ENCODE measurements at places on chromosomes 7 and 10.

- DNase-seq = no peak
These were observed 49.6 kb upstream of the CAV2 start for GRCh38 chr7:116449950-116450349.

GRCh38 chr7:123788584-123788983, 39.8 kb upstream of the WASL start:
- no peak for DNase-seq

DNA sequence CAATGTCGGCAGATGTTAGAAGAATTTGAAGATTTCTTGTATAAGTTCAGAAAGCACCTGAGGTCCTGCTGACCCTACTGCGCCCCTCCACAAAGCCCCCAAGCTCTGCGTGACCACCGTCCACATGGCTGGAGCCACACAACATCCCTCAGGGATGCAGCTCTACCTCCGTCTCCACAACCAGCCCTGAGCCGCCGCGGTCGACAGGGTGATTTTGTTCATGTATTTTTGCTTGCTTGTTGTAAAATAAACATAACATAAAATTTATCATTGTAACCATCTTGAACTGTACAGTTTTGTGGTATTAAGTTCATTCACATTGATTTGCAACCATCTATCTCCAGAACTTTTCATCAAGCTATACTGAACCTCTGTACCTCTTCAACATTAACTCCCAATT, 50.5 kb downstream of the CPXM2 start:
- no peak for DNase-seq

GRCh38 chr7:5567790-5568189, 144.2 kb upstream of the TNRC18 start:
- no peak for DNase-seq

- no peak for DNase-seq
These were observed 798.3 kb downstream of the KCNMA1 start for GRCh38 chr10:76839276-76839675.

DNA sequence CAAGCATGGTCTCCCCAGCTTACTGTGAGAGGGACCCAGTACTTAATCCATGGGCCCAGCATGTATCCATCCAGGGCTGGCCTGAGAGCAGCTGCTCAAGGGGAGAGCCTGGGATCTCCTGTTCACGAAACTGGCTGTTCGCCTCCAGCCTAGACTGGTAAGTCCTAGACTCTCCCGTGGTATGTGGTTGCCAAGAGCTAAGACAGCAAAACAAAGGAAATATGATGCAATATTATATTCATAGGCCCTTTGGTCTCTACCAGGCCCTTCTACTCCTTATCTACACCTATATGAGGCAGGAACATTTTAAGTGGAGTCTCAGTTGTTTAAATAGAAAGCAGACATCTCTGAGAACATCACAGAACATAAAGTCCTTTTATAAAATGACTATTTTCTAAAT, 28.9 kb upstream of the STK17A start:
- no peak for DNase-seq

DNA sequence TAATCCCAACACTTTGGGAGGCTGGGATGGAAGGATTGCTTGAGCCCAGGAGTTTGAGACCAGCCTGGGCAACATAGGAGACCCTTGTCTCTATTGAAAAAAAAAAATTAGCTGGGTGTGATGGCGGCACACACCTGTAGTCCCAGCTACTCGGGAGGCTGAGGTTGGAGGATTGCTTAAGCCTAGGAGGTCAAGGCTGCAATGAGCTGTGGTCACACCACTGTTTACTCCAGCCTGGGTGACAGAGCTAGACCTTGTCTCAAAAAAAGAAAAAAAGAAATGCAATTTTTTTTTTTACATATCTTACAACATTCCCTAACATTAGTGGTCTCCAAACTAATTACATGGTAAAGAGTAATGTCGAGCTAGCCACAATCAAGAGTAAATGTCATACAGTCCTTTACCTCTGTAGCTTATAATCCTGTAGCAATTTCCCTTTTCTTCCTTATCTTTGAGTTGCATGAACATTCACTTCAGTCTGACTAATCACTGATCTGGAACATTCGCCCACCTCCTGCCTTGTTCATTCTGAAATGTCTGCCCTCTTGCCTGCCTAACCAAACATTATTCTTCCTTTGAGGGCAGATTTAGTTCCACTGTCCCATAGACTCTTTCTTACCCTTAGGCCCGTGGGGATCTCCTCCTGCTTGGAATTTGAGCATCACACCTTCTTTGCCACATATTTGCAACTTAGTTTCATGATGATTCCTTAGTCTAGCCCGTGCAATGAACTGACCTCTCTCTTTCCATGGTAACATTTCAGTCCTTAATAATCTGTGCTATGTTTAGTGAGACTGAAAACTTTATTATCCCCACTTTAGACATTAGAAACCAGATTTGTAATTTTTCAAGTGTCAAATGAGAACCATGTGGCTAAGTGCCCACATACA, 4.8 kb upstream of the VCL start:
- DNase-seq = no peak

DNA sequence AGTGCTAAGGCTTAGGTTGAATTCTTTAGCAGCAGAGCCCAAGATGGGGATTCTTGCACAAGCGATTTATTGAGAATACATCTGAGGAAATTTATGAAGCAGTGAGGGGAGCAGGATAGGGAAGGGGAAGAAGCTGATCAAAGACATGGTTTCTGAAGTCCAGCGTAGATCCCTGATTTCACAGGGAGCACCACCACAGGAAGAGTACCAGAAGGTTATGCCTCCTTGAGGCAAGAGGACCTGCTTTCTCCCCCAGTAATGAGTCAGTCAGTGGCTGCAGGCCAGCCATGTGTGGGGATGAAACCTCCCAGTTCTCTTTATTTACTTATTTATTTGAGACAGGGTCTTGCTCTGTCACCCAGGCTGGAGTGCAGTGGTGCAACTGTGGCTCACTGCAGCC, 35.0 kb upstream of the CBLL1 start:
- no peak for DNase-seq

DNA sequence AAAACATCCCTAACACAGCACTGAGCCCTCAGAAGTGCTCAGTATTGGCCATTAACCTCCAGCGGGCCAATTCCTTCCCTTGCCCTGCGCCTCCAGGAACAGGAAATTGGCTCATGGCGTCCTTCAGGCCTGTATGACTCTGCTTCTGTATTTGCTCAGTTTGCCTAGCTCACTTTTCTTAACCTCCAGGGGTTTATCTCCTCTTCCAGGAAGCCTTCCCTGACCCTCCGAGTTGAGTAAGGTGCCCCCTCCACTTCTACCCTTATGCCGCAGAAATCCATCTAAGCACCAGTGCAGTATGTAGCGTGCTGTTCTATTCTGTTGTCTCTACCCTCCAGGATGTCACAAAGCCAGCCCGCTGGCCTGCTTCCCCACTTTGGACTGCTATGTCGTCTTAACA, 1.1 kb upstream of the SFXN4 start:
- no peak for DNase-seq

DNA sequence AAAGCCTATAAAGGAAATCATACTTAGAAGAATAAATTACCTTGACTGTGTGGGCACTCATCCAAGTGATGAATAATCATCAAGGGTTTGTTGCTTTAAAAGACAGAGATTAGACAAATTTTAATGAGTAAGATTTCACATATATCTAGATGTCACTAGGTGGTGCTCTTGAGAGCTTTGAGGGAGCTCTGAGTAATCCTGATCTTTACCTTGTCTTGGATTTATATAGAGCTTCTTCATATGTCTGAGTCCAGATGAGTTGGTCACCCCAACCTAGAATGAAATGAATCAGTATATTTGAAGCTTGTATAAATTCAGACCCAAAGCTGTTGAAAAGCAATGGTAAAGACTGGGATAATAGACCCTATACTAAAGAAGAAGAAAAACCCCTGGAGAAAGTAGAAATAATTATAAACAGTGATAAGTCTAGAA, 3.7 kb downstream of the AGR2 start:
- DNase-seq = no peak

DNA sequence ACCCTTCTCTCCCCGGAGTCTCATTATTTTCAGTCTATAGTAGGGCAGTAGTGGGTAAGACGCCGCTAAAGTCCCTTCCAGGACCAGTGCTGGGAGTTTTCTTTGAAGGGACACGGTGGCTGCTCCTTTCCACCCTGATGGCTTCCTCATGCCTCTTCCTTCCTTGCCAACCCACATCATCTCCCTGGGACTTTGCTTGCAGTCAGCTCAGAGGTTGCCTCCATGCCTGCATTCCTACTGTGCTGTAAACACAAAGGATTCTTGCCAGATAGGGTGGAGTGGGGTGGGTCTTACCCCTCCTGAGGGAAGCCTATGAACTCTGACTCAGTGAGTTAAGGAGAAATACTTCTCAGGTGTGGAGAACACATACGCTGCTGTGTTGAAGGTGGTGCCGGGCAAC, 59.9 kb upstream of the IGFBP3 start:
- no peak for DNase-seq

GRCh38 chr7:44282601-44283171, 42.7 kb downstream of the CAMK2B start:
- DNase-seq = no peak

DNA sequence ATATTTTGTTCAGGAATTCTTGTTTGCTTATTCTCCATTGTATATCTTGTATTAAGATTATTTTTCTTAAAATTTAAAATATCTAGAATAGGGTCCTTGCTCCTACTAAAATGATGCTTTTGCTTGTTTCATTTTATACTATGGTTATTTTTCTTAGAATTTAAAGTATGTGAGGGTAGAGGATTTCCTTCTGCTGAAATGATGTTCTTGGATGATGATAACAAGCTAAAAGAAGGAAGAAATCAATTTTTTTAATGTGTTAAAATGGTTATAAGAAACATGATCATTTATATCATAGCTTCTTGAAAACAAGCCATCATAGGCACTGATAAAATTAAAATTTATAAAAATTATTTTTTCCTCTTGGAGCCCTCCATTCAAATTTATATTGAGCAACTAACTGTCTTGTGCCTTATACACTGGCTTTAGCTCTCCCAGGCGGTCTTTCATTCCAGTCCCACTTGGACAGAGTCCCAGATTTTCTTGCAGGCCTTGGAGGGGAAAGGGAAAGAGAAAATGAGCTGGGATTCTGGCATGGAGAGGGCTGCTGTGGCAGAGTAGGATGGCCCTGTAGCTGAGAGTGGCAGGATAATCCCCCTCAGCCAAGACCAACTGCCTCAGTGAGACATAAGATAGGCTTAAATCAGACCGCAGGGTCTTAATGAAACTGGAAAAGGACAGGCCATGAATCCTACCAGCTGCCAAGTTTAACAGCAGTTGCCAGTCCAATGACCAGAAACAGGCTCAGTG, 60.2 kb downstream of the DNAJB9 start:
- DNase-seq = no peak

DNA sequence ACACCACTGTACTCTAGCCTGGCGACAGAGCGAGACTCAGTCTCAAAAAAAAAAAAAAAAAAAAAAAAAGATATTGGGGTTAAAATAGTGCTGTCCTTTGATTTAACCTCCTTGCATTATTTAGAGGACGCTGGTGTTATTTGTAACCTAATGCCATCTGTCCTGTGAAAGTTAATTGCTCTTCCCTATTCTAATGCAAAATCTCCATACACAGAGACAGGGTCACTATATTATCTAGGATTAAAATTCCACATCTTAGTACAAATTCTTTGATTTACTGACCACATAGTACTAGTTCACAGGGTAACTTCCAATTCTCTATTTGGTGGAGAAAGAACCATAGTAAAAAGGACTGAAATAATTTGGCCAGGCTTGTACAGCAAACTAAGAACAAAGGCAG, 184.2 kb upstream of the STEAP4 start:
- DNase-seq = no peak

- no peak for DNase-seq
These were observed 46.2 kb downstream of the BLNK start for GRCh38 chr10:96225119-96225518.

DNA sequence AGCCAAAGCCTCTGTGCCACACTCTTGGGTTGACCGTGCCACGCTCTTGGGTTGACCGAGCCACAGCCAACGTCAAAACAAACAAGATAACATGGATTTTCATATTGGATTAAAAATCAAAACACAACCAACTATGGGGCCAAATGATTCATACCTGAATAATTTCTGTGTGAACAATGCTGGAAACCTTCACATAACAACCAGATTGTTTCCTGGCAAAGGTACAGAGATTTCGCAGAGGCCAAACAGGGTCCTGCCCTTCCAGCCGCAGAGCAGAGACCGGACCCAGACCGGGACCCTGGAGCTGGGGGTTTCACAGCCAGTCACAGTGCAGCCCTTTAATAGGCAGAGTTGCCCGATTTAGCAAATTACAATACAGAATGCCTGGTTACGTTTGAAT, 40.5 kb downstream of the ITIH5 start:
- no peak for DNase-seq

- DNase-seq = no peak
These were observed 105.2 kb upstream of the PPIF start for GRCh38 chr10:79241990-79242619.

GRCh38 chr10:69559525-69559924, 13.7 kb downstream of the NEUROG3 start:
- no peak for DNase-seq

- DNase-seq = no peak
These were observed 250.4 kb downstream of the FZD1 start for GRCh38 chr7:91514591-91514990.

DNA sequence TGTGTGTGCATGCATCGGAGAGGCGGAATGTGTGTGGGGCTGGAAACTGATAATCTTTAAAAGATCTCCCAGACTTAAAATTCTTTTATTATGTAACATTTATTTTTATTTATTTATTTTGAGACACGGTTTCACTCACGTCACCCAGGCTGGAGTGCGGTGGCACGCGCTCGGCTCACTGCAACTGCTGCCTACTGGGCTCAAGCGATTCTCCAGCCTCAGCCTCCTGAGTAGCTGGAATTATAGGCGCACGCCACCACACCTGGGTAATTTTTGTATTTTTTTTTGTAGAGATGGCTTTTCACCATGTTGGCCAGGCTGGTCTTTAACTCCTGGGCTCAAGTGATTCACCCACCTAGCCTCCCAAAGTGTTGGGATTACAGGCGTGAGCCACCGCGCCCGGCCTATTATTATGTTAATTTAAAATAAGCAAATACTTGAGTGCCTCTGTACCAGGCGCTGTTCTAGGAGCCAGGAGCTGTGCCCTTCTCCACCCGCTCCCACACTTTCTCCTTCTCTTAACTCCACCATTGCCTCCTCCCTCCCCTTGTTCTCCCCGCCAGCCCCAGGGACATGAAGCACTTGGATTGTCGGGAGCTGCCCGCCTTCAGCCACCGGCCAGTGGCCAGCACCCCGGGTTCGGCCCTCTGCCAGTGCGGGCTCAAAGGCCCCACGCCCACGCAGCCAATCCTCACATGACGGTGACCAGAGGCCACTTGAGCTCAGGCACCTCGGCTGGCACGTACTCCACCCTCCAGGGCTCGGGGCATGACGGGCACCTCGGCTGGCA, 163.6 kb downstream of the DNAJB6 start:
- DNase-seq = no peak

- DNase-seq = no peak
These were observed 105.6 kb upstream of the GPR26 start for GRCh38 chr10:123560301-123561140.

- DNase-seq = no peak
These were observed 138.1 kb downstream of the VTI1A start for GRCh38 chr10:112585126-112585525.

GRCh38 chr10:115321360-115321759, 228.2 kb downstream of the ATRNL1 start:
- DNase-seq = no peak

- no peak for DNase-seq
These were observed 2.7 kb downstream of the ZNF503 start for GRCh38 chr10:75398692-75399460.

GRCh38 chr10:123492016-123492415, 174.1 kb upstream of the GPR26 start:
- DNase-seq = no peak

- DNase-seq = no peak
These were observed 31.6 kb downstream of the RBM33 start for GRCh38 chr7:155676052-155676451.

GRCh38 chr7:149196151-149196704, 882 bp downstream of the ZNF282 start:
- no peak for DNase-seq
